ENCODE measurements at places on chromosomes 2 and 18.

DNA sequence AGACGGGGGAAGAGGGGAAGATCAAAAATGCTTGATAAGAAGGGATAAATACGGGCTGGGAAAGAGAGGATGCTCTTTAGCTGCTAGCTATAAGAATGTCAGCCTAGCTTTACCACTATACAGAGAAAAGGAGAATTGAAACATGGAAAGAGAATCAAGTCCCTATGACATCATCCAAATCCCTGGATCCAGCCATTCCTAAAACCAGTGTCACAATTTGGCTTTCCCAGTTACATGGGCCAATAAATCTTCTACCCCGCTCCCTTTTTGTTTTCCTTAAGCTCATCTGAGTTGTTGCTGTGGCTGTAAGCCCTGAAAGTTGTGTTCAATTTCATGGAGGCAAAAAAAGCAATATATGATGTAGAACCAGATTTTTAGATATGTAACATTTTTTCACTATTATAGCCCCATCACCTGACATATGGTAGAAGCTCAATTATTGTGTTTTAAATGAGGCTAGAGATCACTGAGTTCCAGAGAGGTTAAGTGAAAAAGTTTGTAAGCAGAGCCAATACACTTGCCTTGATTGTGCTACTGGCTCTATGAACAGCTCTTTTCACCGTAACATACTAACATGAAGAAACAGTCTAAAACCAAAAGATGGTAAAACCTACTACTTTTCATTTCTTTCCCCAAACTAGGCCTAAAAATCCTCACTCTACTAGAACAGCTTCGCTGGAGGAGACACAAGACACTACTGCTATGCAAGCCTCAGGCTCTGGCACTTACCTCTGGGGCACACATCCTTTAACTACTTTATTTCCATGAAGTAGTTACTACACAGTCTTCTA, 4.3 kb downstream of the HNRNPLL start:
- DNase-seq = no peak

- no peak for DNase-seq
These were observed 23.6 kb downstream of the ANKRD44 start for GRCh38 chr2:197286805-197287595.

DNA sequence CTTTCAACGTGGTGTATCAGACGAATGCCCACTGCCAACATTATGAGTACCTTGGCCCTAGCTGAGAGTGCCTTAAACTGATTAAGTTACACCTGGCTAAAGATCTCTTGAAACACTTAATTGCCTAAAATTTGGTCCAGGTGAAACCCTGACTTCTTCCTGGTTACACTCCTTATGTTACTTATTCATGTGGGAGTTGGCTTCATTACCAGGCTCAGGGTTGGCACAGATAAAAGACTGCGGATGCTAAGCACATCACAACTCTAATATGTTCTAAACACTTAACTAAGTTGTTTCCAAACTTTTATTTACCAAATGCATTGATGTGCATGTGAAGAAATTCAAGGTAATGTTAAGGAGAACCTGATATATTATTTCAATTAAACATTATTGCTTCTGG, 298.9 kb downstream of the TCF4 start:
- no peak for DNase-seq

- DNase-seq = no peak
These were observed 72.2 kb downstream of the PLB1 start for GRCh38 chr2:28568036-28568435.

- DNase-seq = no peak
These were observed 247.3 kb downstream of the PRKCE start for GRCh38 chr2:45898819-45899218.

DNA sequence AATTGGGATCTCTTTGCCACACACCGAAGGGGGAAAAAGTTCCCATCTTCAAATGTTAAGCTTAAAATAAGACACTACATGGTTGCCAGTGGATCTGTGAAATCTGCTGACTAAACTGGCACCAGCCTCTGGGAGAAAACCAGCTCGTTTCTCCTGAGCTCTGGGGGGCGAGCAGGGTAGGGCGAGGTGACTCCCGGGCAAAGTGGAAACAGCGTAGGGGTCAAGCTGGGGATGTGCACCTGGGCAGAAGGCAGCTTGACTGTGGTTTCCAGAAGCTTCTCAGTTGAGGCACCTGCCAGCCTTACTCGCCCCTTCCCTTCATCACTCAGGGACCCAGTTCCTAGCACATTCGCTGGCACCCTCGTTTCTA, 62.8 kb downstream of the SFXN5 start:
- DNase-seq = no peak

DNA sequence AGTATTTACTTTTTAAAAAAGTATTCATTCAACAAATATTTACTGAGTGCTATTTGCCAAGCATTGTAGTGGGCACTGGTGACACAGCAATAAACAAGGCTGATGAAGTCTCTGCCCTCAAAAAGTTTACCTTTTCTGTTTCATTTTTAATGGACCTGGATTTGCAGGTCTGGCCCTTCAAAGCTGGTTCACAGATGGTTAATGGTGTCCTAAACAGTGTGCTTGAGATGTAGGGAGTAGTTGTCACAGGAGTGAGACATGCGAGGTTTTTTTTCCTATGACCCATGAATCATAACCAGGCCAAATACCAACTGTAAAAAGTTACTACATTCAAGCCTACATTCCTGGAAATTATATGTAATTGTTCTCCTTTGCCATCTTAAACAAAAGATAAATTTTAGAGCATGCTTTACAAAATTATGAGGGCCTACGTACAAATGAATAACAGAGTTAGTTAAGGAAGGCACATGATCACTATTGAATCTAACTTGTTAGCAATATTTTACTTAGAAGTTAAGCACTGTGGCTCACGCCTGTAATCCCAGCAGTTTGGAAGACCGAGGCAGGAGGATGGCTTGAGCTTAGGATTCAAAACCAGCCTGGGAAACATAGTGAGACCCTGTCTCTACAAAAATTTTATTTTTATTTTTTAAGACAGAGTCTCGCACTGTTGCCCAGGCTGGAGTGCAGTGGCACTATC, 223.9 kb downstream of the MBD5 start:
- no peak for DNase-seq

DNA sequence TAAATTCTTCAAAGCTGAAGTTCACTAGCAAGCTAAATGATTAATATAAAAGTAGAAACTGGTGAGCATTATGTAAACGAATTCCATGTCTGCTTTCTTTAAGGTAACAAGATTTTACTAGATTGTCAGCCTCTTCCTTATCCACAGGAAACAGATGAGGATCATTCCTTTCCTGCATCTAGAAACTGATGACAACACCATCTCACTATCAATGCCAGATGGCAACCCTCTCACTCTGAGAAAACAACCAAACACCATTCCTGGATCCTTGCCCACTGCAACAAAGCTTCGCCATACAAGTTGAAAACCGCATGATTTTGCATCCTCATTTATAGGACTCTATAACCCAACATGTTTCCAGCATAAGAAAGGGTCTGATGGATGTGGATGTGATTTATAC, 122.9 kb downstream of the ZNF521 start:
- DNase-seq = no peak

- DNase-seq = no peak
These were observed 21.6 kb downstream of the PMAIP1 start for GRCh38 chr18:59921384-59921891.

DNA sequence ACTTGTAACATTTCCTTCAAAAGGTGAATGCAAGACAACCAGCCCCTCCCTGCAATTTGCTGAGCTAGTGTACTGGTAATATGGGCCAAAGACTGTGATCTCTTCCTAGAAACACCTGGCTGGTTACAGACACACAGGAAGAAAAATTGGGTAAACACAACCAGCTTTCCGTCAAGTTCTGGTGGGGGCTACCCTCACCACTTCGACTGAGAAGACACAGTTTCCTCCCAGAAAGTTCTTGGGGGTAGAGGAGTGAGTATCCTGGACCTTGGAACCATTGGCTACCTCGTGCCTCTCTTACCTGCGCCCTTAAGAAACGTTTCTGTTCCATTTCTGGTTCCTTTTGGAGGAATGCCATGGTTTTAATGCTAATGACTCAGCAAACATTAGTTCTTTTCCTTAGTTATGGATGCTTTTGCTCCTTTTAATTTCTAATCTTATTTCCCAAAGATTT, 120.9 kb upstream of the DLX2 start:
- no peak for DNase-seq

- no peak for DNase-seq
These were observed 146.4 kb downstream of the SH3RF3 start for GRCh38 chr2:109275120-109276012.

DNA sequence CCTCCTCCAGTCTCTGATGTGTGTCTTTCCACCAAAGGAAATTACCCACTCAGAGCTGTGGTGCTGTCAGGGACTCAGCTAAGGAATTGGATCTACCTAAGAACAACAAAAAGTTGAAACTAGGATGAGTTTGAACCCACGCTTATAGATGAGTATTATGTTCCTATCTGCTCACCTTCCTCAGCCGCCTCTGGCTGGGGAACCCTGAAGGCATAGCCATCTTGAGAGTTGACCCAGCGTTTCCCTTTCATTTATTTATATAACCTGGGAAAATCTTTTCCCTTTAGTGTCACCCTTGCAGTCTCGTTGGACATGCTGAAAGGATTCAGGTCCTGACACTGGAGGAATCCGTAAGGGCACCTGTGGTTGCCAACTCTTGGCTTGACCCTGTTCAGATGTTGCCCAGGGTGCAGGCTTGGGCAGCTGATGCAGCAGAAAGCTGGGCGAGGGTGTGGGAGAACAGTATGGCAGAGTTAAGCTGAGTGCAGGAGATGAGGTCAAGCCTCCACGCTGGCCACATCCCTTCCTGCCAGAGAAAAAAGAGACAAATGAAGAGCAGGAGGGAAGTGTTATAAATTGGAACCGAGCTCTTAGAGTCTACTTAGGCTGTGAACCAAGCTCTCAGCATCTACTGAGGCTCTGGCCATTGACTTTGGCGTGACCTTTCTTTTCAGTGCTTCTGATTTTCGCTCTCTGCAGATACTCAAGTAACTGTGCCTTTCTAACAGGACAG, 1.9 kb downstream of the CDH20 start:
- no peak for DNase-seq

GRCh38 chr2:104909317-104909716, 55.4 kb downstream of the POU3F3 start:
- DNase-seq = no peak

DNA sequence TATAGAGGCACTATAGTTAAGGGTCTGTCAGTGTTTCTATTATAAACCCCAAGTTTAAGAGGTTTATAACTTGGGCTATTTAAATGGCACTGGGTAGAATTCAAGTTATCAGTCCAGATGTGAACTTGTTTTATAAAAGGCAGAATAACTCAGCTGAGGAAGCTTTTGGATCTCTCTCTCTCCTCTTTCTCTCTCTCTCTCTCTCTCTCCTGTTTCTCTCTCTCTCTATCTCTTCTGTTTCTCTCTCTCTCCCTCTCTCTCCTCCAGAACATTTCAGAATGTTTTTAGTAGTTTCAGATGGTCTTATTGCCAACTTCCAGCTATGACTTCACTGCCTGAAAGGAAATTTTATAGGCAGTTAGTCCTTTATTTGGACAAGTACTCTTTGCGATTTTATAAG, 6.4 kb upstream of the BCL11A start:
- no peak for DNase-seq

- no peak for DNase-seq
These were observed 136.8 kb downstream of the LRP1B start for GRCh38 chr2:141994066-141994465.

DNA sequence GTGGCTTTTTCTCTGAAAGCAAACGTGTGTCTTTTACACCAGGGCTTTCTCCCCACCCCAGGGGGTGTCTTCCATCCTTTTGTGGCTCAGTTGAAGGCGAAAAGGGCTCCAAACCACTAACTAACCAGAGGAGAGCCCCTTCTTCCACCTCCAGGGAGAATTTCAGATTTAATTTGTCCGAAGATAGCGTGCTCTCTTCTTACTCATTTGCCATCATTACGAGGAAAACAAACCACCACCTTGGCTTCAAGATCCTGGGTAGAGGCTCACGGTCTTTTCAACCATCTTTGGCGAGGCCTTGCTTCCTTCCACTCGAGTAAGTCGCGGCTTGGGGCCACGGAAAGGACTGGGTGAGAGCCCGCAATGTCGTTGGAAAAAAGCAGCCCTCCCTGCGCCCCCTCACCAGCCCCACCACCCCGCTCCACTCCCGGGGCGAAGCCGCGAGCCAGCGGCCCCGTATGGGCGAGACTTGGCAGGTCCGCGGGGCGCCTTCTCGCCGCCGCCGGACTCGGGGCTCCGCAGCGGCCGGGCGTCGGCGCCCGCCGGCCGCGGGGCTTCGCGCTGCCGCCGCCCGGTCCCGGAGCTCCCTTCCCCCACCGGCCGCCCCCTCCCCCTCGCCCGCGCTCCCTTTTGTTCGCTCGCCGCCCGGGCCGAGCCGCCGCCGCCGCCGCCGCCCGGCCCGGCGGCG, 1.7 kb upstream of the ZNF532 start:
- DNase-seq = no peak

- no peak for DNase-seq
These were observed 218.2 kb downstream of the CDCA7 start for GRCh38 chr2:173572848-173573247.

GRCh38 chr2:138665937-138666336, 114.3 kb downstream of the NXPH2 start:
- no peak for DNase-seq

- DNase-seq = no peak
These were observed 51.2 kb upstream of the UBE2F start for GRCh38 chr2:237915576-237915975.

GRCh38 chr18:8391068-8391467, 218.2 kb upstream of the RAB12 start:
- DNase-seq = no peak

- no peak for DNase-seq
These were observed 157.6 kb downstream of the HAUS1 start for GRCh38 chr18:46261799-46262198.

- no peak for DNase-seq
These were observed 22.8 kb upstream of the PPP4R1 start for GRCh38 chr18:9637036-9637767.

- DNase-seq = no peak
These were observed 481.0 kb upstream of the CDH2 start for GRCh38 chr18:28657961-28658360.

DNA sequence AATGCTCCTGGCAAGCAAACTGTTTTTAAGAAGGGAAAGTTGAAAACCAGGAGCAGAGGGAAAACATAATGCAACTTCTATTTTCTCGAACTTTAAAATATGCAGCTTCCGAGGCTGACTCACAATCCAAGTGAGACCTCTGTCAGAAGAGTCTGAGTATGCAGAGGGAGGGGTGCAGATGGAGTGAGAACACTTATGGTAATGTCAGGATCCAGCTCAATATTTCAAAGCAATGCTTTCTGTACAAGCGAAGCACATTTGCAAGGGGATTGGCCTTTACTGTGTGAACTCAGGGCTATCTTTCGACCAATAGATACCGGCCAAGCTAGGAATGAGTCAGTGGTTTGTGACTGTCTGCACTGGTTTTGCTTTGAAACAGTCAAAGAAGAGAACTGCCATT, 242.7 kb downstream of the CNTNAP5 start:
- DNase-seq = no peak

GRCh38 chr2:68860111-68860510, 11.1 kb downstream of the BMP10 start:
- DNase-seq = no peak
